ENCODE measurements at places on chromosomes 12 and 14.

GRCh38 chr12:46197883-46198282, 71.0 kb downstream of the SLC38A1 start:
- DNase-seq: no peak

DNA sequence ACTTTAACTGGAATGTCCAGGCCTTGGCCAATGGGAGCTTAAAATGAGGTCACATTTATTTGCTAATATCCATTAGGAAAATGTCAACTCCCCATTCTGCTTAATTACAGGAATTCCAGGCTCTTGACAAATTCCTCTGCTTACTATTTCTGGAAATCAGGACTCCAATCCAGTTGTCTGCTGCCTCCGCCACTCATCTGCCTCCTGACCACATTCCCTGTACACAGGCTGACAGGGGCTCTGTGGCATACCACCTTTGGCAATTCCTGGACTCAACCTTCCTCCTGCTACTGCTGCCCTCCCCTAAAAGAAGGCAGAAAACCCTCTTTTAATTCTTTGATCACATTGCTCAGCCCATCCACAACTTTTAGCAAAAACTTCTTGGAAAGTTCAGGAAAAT, 37.9 kb downstream of the KICS2 start:
- no peak for DNase-seq

- DNase-seq: no peak
These were observed 23.0 kb downstream of the NCOR2 start for GRCh38 chr12:124544311-124544970.

GRCh38 chr12:52980650-52981423, 25.4 kb upstream of the EIF4B start:
- DNase-seq: peak; percentile 91

- DNase-seq: no peak
These were observed 140.1 kb upstream of the HIF1A start for GRCh38 chr14:61555056-61555838.

DNA sequence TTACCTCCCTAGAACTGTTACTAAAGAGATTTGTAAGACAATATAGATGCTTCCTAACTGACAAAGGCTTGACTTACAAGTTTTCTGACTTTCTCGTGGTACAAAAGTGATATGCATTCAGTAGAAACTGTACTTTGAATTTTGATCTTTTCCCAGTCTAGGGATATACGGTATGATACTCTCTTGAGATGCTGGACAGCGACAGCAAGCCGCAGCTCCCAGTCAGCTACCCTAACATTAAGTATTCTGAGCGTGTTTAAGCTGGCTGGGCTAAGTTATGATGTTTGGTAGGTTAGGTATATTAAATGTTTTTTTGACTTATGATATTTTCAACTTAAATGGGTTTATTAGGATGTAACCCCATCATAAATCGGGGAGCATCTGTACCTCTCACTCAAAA, 55.2 kb upstream of the CDKL1 start:
- no peak for DNase-seq

- DNase-seq: no peak
These were observed 340.2 kb downstream of the LRIG3 start for GRCh38 chr12:58580095-58580494.

DNA sequence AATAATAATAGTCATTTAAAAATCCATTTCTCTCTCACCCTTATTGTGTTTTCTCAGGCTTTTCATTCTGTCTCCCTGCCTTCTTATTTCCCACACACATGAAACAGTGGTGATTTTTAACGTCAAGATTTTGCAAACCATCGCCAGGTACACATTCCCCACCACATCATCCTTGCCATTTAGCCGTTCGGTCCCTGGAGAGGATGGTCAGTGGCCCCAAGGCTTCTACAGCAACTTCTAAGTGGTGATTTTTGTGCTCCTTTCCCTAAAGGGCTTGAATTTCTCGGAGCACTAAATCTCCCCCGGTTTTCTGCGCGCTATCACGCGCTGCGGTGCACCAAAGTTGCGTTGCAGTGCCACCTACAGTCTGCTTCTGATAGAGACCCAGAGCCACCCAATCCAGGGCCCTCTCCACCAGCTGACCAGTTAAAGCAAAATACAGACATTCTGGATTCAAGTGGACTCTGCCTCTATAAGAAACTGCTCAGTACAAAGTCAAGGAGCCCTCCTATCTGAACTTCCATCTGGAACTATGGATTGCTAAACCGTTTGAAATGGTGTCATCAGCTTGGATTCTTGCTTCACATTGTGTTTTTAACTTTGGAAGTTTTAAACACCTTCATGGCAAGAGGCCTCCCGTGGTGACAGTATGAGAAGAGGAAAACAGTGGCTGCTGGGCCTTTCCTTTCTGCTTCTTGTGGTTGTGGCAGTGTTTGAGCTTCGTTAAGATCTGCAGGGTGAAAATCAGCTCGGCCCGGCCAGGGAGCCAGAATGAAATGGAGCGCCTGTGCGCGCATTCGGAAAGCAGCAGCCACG, 234.0 kb downstream of the SPTSSA start:
- DNase-seq: peak; percentile 80

- DNase-seq: no peak
These were observed 7.8 kb downstream of the ACOT4 start for GRCh38 chr14:73599499-73599898.

DNA sequence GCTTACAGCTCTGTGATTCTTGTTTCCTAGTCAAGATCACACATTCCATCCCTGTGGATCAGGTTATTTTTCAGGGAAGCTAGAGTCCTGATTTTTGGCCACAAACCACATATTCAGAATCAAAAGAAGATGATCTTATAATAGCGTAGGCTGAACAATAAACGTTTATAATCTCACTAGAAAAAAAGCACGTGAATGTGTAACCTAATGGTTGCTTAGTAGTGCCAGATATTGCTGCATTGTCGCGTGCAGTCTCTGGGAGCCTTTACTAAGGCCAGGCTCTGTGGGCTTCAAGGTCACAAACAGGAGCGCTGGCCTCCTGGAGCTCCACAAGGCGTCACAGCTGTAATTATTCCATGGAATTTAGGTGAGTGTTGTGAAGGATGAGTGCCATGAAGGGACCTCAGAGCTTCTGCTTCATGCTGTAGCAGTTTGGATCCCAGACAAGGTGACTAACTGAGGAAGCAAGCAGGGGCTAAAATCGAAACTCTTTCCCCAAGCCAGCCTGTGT, 17.4 kb downstream of the CDKN1B start:
- DNase-seq: no peak

DNA sequence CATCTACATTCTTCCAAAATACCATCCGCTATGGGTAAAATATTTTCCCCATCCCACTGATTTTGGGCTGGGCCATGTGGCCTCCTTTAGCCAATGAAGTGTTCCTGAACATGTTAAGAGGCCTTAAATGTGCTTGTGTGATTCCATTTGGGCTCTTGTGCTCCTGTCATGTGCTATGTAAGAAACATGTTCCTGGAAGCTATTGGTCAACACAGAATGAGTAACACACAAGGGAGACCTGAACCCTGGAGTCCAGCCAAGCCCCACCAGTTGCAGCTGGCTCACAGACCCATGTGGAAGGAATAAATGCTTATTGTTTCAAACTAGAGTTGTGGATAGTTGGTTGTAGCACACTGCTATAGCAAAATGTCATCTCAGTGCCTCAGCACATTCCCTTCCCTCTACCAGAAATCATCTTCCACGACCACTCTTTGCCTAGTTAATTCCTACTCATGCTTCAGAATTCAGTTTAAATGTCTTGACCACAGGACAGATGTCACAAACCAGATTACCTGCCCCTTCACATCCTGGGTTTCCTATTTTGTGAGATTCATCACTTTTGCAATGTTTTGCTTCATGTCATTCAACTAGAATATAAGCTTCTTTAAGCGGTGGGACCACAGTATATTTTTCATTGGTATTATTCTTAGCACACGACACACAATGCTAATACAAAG, 217.3 kb upstream of the EEA1 start:
- DNase-seq: no peak

DNA sequence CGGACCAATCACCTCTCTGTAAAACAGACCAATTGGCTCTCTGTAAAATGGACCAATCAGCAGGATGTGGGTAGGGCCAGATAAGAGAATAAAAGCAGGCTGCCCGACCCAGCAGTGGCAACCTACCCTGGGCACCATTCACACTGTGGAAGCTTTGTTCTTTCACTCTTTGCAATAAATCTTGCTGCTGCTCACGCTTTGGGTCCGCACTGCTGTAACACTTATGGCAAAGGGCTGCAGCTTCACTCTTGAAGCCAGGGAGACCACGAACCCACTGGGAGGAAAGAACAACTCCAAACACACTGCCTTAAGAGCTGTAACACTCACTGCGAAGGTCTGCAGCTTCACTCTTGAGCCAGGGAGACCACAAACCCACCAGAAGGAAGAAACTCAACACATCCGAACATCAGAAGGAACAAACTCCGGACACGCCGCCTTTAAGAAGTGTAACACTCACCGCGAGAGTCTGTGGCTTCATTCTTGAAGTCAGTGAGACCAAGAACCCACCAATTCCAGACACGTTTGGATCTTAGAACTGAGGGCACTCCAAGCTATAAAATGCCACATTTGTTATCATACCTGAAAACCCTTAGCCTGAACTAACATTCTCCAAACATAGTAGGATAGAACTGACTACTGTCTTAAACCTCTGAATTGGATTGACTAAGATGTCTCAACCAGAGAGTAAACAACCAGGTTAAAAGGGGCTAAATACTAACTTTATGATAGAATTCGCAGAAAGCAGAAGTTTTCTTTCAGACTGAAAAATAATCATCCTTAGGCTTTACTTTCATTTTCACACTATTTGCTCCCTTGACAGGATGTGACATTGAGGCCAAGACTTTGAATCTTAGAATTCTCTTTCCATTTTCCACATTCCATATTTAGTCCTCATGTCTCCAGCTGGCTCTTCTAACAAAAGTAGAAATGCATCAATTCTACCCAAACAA, 33.6 kb downstream of the CDKL1 start:
- DNase-seq: no peak

DNA sequence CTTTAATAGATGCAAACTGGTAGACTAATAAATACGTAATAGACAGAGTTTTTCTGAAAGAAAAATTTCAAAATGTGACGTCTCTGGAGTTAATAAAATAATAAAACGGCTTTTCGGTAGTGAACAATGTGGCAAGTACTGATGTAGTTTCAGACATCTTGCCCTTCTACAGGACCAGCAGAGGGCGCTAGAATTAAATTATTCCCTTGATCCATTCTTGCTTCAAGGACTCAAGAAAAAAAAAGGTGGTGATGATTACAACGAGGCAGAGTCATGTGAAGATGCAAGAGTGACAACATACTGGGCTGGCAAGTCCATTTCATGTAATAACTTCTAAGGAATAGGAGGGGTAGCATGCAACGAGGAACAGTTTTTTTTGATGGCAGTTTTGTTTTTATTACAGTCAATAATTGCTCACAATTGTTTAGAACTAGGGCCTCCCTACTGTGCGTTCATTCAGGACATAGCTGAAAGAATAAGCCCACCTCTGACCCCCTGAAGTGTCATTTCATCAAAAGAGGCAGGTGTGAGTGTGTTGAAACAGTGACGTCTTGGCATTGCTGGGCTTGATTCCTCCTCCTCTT, 101.0 kb upstream of the GZMB start:
- peak; percentile 78 for DNase-seq

GRCh38 chr12:105581420-105581819, 250.9 kb downstream of the C12orf75 start:
- no peak for DNase-seq

- no peak for DNase-seq
These were observed 20.7 kb downstream of the PAX9 start for GRCh38 chr14:36682338-36682737.

- peak; percentile 86 for DNase-seq
These were observed 8.8 kb upstream of the SP7 start for GRCh38 chr12:53344824-53345485.

DNA sequence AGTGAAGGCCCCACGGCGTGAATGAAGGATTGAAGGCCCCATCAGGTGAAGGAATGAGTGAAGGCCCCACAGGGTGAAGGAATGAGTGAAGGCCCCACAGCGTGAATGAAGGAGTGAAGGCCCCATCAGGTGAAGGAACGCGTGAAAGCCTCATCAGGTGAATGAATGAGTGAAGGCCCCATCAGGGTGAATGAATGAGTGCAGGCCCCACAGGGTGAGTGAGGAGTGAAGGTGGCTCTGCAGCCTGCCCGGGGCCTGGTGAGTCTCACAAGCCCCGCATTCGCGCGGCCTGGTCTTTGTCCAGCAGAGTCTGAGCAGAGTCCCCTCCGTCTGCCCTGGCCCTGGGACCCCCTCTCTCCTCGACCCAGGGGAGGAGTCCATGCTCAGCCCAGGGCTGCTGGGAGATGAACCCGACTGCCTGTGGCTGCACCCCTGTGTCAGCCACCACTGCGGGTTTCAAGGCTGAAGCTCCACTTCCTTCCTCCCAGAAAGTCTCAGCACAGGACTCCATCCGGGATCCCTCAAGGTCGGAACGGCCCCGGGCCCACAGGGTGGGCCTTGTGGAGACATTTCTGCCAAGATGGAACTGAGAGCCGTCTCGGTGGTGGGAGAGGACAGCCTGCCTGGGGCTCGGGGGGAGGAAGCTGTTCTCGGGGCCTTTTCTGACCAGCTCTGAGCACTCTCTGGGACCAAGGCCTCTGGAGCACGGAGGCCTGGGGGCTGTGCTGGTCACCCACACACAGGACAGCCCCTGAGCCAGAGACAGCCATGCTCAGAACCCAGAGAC, 37.4 kb upstream of the TMEM179 start:
- DNase-seq: no peak

- DNase-seq: no peak
These were observed 9.4 kb upstream of the LRRC10 start for GRCh38 chr12:69620077-69620476.

- no peak for DNase-seq
These were observed 930.6 kb upstream of the TMEM132C start for GRCh38 chr12:127336416-127336815.

DNA sequence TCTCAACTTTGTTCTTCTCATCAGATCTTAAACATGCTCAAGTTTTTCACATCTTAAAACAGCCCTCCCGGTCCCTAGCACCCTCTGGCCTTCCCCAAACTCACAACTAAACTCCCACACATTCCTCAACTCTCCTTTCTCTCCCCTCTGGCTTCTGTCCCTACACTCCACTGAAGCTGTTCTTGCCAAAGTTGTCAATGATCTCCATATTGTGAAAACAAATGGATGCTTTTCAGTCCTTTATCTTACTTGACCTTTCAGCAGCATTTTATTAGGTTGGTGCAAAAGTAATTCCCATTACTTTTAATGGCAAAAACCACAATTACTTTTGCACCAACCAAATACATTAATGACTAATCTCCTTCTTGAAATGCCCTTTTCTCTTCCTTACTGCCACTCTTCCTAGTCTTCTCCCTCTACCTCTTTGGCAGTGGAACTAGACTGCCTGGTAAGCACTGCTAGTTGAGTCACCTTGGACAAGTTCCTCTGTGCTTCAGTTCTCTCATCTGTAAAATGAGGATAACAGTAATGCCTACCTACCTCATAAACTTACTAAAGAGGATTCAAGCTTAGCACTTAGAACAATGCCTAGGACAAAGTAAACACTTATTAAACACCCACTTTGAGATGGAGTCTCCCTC, 16.0 kb downstream of the CERS5 start:
- no peak for DNase-seq

DNA sequence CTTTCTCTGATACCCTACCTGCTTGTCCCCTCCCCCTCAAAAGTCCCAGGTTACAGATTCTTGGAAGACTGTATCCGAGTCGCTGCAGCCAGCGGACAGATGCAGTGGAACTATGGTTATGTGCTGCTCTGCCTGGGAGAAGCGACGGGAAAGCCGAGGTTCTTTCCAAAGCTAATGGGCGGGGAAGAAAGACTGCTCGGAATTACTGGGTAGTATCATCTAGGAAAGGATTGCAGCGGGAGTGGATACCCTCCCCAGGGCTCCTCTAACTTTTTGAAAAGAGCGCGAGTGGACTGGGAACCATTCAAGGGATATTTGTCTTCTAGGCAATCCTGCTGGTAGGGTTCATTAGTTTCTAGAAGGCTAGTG, 1.4 kb downstream of the PTHLH start:
- DNase-seq: peak; percentile 47

- peak; percentile 59 for DNase-seq
These were observed 332.9 kb downstream of the NUAK1 start for GRCh38 chr12:105805730-105806399.

Measured in muscle of arm (tissue), 14 donors.